IMR-90 (cell line): ENCODE measurements at places on chromosomes 12 and 14. TPM values are rescaled to one million over a fixed set of nuclear protein-coding genes. Genes with fewer than 3 reads are reported as not detected.

- H3K4me1 ChIP-seq = peaks cover 4% of the 10 kb centered on the region
- no peaks in the 10 kb centered on the region for H3K27me3 ChIP-seq
- DNase-seq = no peak
- H3K36me3 ChIP-seq = peaks cover 4% of the 10 kb centered on the region
- no peak overlapping the region for H3K27ac ChIP-seq
Observed at GRCh38 chr12:2453761-2454090, 341.0 kb upstream of the FKBP4 start.

DNA sequence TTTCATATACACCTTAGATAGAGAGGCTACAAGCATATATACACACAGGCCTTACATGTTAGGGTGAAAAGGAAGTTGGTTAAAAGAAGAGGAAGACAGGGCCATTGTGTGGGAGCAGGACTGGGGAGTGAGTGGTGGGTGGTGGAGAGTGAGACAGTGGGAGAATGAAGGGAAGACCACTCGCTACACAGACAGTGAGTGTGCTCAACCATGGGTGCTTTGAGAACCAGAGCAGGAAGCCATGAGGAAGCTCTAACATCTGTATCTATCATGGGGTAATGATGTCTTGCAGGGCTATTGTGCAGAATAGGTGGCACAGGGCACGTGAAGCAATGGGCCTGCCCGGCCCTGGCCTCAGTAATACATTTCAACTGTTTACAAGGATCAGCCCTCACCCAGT is 11.4 kb upstream of the KRT74 start:
- no peak overlapping the region for H3K4me3 ChIP-seq
- DNase-seq = no peak
- peaks cover 41% of the 10 kb centered on the region for H3K27me3 ChIP-seq
- H3K4me1 ChIP-seq = no peaks in the 10 kb centered on the region
- H3K36me3 ChIP-seq = no peaks in the 10 kb centered on the region

- no peaks in the 10 kb centered on the region for H3K27me3 ChIP-seq
- no peaks in the 10 kb centered on the region for H3K36me3 ChIP-seq
- H3K4me3 ChIP-seq = no peak overlapping the region
- DNase-seq = peak; percentile 62
Observed at GRCh38 chr14:68824517-68825347, 31.9 kb upstream of the ZFP36L1 start.

GRCh38 chr12:106975098-106975497 is 11.8 kb downstream of the MTERF2 start:
- no peaks in the 10 kb centered on the region for H3K27me3 ChIP-seq
- H3K27ac ChIP-seq = no peak overlapping the region
- H3K4me3 ChIP-seq = no peak overlapping the region
- DNase-seq = no peak

The CCDC175 gene
- not detected in 2 replicates for total RNA-seq

The SYCP3 gene
- total RNA-seq = under 0.01 TPM in 1 of 2 replicates, not detected in the other
